Stimulated activated CD4-positive, alpha-beta T cell treated with anti-CD3 and anti-CD28 coated beads, Interleukin-4, amount 100 ng/mL, for 24 hours (primary cell): ENCODE measurements at places on chromosomes 1 and 21.

GRCh38 chr21:36004441-36004840, 55.9 kb downstream of the SETD4 start:
- DNase-seq: no peak

DNA sequence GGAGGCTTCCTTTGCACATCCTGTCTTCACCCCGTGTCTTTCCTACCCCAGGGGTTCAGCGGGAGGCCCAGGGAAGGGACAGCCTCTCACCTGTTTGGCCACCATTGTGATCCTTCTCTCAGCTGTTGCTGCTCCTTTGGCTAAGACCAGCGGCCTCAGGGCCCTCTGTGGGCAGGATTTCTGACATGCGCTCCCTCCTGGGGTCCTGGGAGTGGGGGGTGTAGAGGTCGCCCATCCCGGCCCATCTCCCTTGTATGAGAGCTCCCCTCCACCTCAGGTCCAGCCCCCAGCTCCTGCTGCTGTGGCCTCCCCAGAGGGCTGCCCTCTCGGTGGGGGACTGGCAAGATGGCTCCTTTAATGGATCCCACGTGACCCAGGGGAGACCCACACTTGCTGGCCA, 120.5 kb downstream of the PRDM2 start:
- DNase-seq: no peak

DNA sequence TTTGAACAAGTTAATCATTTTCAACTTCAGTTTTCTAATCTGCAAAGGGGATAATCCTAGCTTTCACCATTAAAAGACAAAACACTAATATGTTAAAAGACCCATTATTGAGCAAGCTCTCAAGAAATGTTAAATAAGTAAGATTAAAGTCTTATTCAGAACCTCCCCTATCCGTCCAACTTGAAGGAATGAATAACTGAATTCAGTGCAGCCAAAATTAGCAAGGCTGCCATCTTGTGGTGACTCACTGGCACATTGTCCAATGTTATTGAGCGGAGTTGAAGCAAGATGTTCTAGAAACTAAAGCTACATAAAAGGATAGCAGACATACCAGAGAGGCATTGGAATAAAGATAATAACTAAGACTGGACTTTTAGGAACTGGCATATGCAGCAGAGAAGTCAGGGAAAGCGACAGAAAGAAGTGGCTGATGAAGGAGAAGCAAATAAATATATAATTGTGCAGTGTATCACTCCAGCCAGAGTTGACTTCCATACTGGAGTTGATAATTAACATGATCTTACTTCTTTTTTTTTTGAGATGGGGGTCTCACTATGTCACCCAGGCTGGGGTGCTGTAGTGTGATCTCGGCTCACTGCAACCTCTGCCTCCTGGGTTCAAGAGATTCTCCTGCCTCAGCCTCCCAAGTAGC, 8.2 kb upstream of the CAP1 start:
- DNase-seq: peak; percentile 53

DNA sequence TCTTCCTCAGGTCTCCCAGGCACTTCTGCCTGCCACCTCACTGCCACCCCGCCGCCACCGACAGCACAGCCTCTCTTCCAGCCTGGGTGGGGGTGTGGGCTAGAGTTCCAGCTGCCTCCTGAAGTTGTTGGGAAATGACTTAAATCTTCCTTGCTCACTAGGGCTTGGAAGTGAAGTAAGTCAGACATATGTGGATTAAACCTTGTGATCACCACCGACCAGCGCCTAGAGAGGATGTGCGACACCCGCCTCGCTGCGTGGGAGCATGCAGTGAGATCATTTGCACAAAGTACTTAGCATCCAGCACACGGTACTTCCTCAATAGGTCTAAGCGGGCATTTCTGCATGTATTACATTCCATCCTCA, 71.4 kb upstream of the FAM20B start:
- no peak for DNase-seq

DNA sequence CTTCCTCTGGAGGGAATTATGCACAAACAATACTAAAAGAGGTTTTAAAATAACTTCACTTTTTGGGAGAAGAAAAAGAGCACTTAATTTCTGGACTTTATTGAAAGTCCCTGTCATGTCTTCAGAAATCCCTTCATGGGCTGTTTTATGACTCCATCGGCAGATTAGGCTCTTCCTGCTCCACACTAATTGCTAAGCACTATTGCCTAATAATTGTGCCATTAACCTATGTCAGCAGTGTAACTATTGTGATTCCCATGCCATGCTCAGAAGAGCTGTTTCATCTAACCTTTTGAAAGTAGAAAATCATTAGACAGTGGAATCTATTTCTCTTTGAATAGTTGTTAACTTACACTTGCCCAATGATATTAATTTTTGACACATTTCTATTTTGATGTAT, 489.3 kb upstream of the RUNX1 start:
- no peak for DNase-seq

DNA sequence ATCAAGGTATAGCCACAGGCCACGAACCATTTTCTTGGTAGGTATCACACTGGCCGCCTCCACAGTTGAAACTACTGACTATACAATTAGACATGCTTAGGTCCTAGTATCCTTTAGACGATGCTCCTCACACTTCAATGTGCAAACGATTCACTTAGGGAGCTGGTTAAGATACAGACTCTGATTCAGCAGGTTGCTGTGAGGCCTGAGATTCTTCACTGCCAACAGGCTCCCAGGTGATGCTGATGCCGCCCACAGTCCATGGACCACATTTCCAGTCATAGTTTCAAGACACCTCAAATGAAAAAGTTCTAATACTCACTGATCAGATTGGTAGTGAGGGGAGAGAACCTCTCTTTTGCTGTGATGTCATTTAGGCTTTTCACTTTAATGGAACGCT, 6.8 kb downstream of the ATP5PO start:
- peak; percentile 45 for DNase-seq

GRCh38 chr1:183090391-183091006, 67.3 kb downstream of the LAMC1 start:
- DNase-seq: no peak

- no peak for DNase-seq
Observed at GRCh38 chr1:168285971-168286927, 5.6 kb downstream of the TBX19 start.

- no peak for DNase-seq
Observed at GRCh38 chr1:47362828-47363227, 29.2 kb downstream of the CMPK1 start.

DNA sequence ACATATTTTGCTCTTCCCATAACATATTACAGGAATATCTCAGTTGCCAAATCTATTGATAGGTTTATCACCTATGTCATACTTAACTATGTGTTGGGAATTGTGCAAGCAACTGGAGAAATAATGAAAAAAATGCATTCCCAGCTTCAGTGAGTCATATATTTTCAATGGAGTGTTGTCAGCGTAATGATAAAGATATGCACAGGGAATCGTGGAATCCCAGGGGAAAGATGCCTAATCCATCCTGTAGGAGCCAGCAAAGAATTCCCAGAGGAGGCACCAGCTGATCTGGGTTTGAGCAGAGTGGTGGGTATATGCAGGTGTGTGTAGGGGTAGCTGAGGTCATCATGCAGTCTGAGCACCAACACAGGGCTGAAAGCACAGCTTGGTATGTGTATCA, 213.3 kb upstream of the DAB1 start:
- DNase-seq: no peak

GRCh38 chr1:42282024-42282579, 52.9 kb downstream of the FOXJ3 start:
- DNase-seq: no peak

DNA sequence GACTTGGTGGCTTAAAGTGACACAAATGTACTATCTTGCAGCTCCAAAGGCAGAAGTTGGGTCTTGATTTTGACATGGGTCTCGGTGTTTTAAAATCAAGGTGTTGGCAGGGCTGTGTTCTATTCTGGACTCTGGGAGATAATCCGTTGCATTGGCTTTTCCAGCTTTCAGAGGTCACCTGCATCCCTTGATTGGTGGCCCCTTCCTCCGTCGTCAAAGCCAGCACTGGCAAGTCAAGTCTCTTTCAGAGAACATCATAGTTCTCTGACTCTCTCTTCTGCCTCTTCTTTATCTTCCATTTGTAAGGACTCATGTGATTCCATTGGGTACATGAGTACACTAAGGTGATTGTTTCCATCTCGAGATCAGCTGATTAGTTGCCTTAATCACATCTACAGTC, 172.1 kb downstream of the CAMTA1 start:
- no peak for DNase-seq

DNA sequence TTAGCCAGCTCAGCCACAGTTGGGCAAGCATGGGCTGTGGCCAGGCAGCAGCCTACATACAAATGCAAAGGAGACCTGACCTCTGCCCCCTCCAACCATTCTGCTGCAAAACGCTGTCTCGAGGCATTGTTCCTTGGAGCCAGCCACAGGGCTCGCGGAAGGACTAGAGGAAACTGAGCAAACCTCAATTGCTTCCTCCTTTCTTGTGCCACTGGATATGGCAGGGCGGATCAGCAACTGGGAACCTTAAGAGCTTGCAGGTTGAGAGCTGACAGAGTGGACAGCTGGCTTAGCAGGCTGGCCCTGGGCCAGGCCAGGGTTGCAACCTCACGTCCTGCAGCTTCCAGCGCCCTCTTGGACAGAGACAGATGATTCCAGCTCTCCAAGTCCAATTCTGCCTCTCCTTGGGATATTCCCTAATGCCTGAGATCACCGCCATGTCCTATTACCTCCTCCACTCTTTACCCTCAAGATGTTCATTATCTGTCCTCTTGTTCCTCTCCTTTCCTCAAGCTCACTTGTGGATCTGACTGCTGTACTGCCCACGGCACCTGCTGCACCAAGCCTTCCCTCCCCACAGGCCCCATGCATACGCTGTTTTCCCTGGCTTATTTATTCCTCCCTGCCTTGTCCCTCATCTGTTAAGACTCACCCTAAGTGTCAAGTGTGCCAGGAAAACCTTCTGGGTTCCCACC, 67.5 kb downstream of the SDC3 start:
- no peak for DNase-seq

DNA sequence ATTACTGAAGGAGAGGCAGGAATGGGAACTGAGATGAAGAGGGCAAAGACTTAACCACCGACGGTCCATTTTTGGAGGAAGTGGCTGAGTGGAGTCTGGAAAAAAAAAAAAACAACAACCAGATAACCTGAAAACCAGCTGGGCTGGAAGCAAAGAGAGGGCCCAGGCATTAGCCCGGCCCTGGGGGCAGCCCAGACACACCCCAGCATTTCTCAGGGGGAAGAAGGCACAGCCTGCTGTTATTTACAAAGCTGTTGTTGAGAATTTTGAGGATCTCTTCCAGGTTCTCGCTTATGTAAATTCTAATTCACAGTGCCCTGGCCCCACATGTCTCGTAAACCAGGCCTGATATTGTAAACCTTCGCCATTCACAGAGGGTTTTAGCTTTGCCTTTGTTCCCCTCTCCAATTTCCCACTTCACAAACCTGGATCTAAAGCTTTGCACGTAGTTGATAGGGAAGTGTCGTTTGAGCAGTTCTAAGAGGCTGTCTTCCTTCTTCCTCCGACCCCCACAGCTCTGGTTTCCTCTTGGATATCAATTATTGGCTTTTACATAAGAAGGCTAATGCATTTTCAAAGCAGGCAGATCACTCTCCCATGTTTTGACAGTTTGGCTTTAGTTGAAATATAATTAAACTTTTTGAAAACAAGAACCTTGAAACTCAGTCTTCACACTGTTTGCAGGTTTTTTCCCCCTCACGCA, 161.8 kb upstream of the IRF2BP2 start:
- DNase-seq: no peak

DNA sequence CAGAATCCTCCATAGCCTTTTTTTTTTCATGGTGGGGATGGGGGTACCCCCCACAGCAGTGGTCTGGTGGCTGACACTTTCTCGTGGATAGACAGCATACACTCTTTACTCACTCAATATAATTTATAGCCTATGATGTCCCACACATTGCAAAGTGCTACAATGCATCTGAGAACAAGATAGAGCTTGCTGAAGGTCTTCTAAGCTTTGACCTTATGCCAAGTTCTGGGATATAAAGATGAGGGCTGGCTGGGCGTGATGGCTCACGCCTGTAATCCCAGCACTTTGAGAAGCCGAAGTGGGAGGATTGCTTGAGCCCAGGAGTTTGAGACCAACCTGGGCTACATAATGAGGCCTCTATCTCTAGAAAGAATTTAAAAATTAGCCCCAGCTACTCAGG, 78.0 kb downstream of the MPZL1 start:
- no peak for DNase-seq

GRCh38 chr1:56092684-56093570, 486.4 kb downstream of the PLPP3 start:
- no peak for DNase-seq

DNA sequence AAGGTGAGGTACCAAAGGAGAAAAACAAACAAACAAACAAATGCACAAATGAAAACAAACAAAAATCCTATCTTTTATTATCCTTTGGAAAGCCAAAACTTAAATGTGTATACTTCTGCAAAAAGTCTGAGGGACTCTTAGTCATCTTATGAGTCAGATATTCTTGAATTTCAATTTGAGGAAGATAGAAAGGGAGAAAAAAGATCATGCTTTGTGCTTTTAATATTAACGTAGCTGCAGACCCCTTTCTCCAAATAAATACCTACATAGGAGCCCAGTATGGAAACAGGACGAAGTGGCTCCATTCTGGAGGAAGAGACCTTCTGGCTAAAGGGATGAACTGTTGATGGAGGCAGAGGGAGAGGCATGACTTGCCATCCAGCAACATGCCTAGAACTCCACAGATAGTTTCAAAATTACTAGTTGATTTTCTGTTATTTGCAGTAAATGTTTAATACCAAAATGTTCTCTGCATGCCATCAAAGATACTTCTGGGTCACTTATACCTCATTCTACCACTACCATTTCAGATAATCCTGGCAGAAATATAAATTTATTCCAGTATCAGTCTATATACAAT, 25.4 kb downstream of the NUP210L start:
- DNase-seq: no peak

DNA sequence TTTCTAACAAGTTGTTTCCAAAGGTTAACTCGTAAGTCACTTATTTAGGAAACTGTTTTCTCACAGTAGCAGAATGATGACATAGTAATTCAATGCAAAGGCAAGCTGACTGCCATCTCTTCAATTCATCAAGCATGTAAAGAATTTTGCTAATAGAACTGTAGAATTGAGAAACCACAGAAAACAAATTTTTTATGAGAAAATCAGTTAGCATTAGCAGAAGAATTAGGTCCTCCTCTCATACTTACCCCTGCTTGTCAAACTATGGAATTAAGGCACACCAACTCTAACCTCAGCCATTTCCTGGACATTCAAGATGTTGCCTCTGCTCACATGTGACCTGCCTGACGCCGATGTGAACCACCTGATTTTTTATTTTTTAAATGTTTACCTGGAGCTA, 115.2 kb downstream of the LRRC40 start:
- no peak for DNase-seq

- DNase-seq: no peak
Observed at GRCh38 chr1:76232666-76233065, 158.1 kb downstream of the ST6GALNAC3 start.

DNA sequence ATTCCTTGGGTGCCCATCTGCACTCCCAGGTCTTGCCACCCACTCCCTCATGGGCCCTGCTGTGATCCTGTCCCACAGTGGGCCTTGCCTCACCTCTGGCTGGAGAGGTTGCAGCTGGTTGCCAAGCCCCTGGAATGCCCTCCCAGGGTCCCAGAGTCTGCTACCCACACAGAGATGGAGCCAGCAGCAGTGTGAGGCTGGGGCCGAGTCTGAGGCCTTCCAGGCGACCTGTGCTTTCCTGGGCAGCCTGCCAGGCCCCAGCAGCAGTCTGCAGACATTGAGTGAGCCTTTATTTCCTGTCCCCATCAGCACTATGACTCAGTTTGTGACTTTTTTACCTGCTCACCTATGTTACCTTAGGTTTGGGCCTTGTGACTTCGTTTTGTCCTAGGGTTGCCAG, 25.0 kb upstream of the TSPAN2 start:
- no peak for DNase-seq
